ENCODE measurements at places on chromosomes 12 and 14.

- no peak for DNase-seq
Observed at GRCh38 chr14:100535287-100536120, 51.7 kb downstream of the BEGAIN start.

DNA sequence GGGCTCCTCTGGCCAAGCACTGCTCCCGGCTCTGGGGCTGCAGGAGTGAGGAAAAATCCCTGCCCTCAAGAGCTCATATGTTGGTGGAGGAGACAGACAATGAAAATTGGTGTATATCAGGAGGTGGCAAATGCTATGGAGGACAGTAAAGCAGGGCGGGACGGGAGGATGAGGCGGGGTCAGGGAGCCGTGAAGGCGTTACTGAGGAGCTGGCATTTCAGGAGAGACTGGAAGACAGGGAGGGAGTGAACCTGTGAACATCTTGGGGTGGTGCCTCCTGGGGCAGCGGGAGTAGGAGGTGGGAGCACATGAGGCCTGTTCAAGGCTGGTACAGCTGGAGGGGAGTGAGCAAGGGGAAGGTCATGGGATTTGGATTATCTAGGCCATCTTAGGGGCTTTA, 26.6 kb downstream of the TSPAN9 start:
- DNase-seq, result no peak

DNA sequence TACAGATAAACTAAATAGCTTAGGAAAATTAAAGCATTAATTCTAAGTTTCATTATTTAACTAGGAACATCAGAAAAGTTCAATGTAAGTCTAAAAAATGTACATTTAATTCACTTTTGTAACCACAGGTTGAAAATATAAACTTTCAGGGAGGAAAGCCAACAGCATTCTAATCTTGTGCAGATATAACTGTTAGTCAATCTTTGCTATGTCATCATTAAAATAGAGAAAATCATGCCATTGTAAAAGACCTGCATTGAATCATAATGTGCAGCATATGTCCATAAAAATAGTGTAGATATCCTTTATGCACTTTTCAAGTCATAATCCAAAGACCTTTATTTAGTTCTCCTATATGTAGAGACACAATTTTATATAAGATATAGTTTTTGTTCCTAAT, 207.3 kb downstream of the ALG10B start:
- DNase-seq, result no peak

DNA sequence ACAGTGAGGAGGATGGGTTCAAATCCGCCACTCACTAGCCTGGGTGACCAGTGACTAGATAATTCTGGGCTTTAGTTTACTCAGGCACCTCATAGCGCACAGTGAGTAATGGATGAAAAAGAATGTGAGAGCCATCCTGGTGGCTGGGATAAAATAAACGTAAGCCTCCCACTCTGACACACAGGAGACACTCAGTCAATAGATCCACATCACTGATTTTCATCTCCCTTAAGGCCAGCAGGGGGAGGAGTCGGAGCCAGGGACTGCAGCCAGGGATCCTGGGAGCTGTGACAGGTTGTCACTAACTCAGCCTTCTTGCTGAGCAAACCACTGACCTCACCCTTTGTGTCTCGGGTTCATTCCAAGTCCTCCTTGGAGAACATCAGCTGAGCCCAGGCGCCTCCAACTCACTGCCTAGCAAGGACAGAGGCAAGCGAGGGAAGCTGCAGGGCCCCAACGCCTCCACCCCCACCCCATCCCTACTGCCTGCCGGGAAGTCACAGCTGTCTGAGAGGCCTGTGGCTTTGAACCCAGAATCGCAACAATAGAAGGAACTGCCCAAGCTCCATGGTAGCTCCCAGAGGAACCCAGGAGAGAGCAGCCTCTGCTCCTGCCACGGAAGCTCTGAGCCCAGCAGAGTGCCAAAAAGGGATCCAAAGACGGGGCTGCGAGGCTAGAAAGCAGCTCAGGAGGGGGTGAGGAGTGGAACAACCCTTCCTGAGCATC, 30.7 kb downstream of the PXN start:
- DNase-seq, result peak; percentile 99

- DNase-seq, result peak; percentile 38
Observed at GRCh38 chr14:58151133-58152013, 640 bp downstream of the ARMH4 start.

GRCh38 chr12:128810182-128811127, 13.3 kb downstream of the SLC15A4 start:
- no peak for DNase-seq

DNA sequence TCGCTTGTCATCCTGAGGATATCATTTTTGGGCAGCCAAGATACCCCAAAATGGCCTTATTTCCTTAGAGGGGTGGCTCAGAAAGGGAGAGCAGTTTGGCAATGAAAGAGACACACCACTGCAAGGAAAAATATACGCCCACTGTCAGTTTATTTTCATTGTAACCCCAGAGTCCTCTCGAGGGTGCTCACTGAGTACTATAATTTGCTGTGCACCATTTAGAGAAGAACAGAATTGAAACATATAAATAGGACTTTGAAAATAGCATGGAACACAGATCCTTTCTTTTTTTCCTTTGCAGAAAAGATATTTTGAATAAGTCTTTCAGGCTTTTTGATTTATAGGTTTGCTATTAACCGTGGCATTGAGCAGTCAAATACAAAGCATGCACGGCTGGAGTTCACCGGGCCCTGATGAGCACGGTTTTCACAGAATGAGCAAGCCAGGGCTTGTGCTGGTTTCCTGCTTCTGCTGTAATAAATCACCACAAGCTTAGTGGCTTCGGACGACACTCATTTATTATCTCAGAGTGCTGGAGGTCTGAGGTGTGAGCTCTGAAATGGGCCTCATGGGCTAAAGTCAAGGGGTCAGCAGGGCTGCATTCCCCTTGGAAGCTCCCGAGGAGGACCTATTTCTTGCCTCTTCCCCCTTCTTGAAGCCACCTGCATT, 152.3 kb downstream of the ZNF664 start:
- no peak for DNase-seq

GRCh38 chr14:68535404-68536017, 257.4 kb downstream of the ZFP36L1 start:
- DNase-seq, result peak; percentile 63

DNA sequence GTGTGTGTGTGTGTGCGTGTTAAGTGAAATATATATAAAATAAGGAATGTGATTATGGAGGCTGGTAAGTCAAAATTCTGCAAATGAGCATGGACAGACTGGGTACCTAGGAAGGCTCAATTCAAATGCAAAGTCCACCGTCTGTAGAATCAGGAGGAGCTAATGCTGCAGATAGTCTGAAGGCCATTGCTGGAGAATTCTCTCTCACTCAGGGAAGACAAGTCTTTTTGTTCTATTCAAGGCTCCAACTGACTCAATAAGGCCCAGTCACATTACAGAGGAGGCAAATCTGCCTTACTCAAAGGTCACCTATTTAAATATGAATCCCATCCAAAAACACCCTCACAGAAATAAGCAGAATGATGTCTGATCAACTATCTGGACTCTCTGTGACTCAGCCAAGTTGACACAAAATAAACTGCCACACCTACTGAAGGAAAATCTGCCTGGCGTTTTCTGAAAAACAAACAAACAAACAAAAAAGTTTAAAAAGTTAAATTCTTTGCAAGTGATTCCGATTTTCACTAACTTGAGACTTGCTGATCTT, 684 bp upstream of the KLRF2 start:
- no peak for DNase-seq

DNA sequence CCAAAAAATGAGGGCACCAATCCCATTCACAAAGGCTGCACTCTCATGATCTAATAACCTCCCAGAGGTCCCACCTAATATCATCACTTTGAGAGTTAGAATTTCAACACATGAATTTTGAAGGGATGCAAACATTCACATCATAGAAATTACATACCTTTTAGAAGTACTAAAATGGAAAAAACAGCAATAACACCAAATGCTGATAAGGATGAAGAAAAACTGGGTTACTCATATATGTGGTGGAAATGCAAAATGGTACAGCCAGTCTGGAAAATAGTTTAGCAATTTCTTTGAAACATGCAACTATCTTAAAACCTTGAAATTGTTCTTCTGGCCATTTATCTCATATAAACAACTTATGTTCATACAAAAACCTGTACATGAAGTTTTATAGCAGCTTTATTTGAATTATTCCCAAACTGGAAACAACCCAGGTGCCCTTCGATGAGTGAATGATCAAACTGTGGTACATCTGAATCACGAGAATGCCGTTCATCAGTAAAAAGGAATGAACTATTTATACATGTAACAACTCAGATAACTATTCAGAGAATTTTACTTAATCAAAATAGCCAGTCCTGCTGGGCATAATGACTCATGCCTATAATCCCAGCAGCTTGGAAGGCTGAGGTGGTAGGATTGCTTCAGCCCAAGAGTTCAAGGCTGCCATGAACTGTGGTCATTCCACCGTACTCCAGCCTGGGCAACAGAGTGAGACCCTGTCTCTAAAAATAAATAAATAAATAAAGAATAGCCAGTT, 109.4 kb upstream of the SSTR1 start:
- DNase-seq, result peak; percentile 50

- no peak for DNase-seq
Observed at GRCh38 chr14:92610849-92611271, 97.3 kb downstream of the RIN3 start.

- no peak for DNase-seq
Observed at GRCh38 chr12:117968151-117968789, 520 bp downstream of the KSR2 start.

GRCh38 chr12:43361031-43361710, 190.8 kb downstream of the ADAMTS20 start:
- DNase-seq, result no peak

DNA sequence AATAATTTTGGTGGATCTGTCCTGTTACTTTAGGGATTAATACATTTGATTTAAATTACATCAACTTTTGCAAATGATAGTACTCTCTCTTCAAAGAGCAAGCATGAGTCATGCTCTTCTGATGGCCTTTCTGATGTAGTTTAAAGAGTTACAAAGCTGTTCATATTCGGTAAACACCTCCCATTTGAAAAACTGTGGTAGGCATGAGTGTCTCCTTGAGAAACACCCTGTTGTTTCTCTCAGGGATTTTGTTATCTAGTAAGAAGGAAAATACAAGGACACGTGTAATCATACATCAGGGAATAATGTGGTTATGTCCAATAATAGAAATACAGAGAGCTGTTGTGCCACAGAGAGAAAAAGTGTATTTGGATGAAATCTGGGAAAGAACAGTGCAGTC, 53.3 kb upstream of the E2F7 start:
- DNase-seq, result peak; percentile 46

Measured in ACHN (cell line).